Bronchus fibroblast of lung (primary cell): ENCODE measurements at places on chromosomes 5 and 9. TPM values are rescaled to one million over a fixed set of nuclear protein-coding genes. Genes with fewer than 3 reads are reported as not detected.

Gene ITK
- not detected in 2 replicates for total RNA-seq

Gene SV2C
- not detected in 2 replicates for total RNA-seq

Gene TAF11L10
- total RNA-seq: not detected in 2 replicates

Gene CSF1R
- total RNA-seq: 0.89 TPM in 1 of 2 replicates, not detected in the other

Gene PKD2L2
- not detected in 2 replicates for total RNA-seq

Gene CTXN3
- total RNA-seq: not detected in 2 replicates

Gene GLRA1
- not detected in 2 replicates for total RNA-seq

Gene SPATA31E1
- total RNA-seq: not detected in 2 replicates

Gene IDNK
- 3.0 and 6.8 TPM in 2 replicates for total RNA-seq

Gene TOR4A
- total RNA-seq: 33.9 and 36.5 TPM in 2 replicates

Gene CDKN2B-AS1
- total RNA-seq: 0.84 and 0.89 TPM in 2 replicates

Gene ARL14EPL
- 0.17 TPM in 1 of 2 replicates, not detected in the other for total RNA-seq

Gene PITX1
- total RNA-seq: 2.9 and 3.1 TPM in 2 replicates

Gene EQTN
- not detected in 2 replicates for total RNA-seq

Gene SLC6A19
- not detected in 2 replicates for total RNA-seq

Gene TSPAN17
- 22.2 and 25.9 TPM in 2 replicates for total RNA-seq

Gene OR13D1
- total RNA-seq: not detected in 2 replicates

Gene SNCAIP
- total RNA-seq: 1.3 and 3.3 TPM in 2 replicates

Gene SPATA31C1
- total RNA-seq: not detected in 2 replicates

Gene FOXD4L3
- not detected in 2 replicates for total RNA-seq

Gene OSMR
- total RNA-seq: 19.9 and 21.0 TPM in 2 replicates

Gene ARHGAP26
- total RNA-seq: 0.67 and 1.2 TPM in 2 replicates

Gene CCDC192
- not detected in 2 replicates for total RNA-seq

Gene ECPAS
- total RNA-seq: 55.3 and 57.5 TPM in 2 replicates

Gene STPG3
- total RNA-seq: not detected in 2 replicates

Gene FAT2
- not detected in 2 replicates for total RNA-seq

Gene SHISAL2B
- not detected in 2 replicates for total RNA-seq

Gene CDHR2
- total RNA-seq: not detected in 2 replicates

Gene TNFSF8
- not detected in 2 replicates for total RNA-seq

Gene ZDHHC11B
- total RNA-seq: not detected in 2 replicates

Gene COL15A1
- total RNA-seq: 2.2 and 2.4 TPM in 2 replicates

Gene COL23A1
- not detected in 2 replicates for total RNA-seq

Gene CAAP1
- 9.5 and 12.1 TPM in 2 replicates for total RNA-seq

Gene TSLP
- 1.2 and 1.3 TPM in 2 replicates for total RNA-seq

Gene GNA14
- under 0.01 and 0.17 TPM in 2 replicates for total RNA-seq

Gene FCN1
- total RNA-seq: not detected in 2 replicates

Gene TLX3
- not detected in 2 replicates for total RNA-seq

Gene INSL4
- total RNA-seq: not detected in 2 replicates

Gene EXOC3
- total RNA-seq: 28.1 and 31.8 TPM in 2 replicates

Gene NR5A1
- not detected in 2 replicates for total RNA-seq

Gene SOX30
- total RNA-seq: 0.15 TPM in 1 of 2 replicates, not detected in the other
